ENCODE measurements at places on chromosomes 1 and 21. TPM values are rescaled to one million over a fixed set of nuclear protein-coding genes. Genes with fewer than 3 reads are reported as not detected.

DNA sequence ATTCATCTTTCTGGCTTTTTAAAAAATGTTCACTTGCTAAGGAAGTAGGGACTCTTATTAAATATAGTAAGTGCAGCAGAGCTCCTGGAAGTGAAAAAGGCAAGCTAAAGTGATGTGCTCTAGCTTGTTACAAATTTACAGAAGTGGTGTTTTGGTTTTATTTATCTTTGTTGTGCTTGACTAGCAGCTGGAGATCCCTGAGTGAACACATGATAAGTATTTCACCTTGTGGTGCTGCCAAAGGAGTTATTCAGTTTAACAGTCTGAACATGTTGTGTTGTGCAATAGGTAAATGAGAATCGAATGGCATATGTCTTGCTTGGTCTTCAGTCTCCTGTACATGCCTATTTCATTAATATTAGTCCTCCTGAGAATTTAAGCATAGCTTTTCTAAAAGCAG, 315.7 kb downstream of the TPR start:
- DNase-seq = no peak

- DNase-seq = no peak
Observed at GRCh38 chr1:77975907-77976306, 3.0 kb downstream of the FUBP1 start.

- DNase-seq = no peak
Observed at GRCh38 chr1:242432491-242433095, 91.9 kb downstream of the PLD5 start.

- peak; percentile 61 for DNase-seq
Observed at GRCh38 chr21:14773777-14774345, 227.7 kb upstream of the SAMSN1 start.

DNA sequence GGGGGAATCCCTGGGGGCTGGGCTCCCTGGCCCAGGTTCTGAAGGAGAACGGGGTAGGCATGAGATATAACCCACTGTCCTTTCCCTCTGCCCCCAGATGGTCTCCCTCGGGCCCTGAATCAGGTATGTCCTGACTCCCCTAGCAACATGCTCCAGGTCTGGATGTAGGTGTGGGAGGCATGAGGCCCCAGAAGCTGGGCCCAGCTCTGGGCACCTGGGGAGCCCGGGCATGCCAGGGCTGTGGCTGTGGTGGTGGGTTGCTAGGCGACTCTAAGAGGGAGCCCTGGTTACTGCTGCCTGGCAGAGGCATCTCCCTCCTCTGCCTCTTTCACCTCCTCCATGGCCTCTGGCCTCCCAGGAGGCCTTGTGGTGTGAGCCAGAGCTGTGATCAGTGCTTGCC, 16.2 kb downstream of the FOXO6 start:
- no peak for DNase-seq

DNA sequence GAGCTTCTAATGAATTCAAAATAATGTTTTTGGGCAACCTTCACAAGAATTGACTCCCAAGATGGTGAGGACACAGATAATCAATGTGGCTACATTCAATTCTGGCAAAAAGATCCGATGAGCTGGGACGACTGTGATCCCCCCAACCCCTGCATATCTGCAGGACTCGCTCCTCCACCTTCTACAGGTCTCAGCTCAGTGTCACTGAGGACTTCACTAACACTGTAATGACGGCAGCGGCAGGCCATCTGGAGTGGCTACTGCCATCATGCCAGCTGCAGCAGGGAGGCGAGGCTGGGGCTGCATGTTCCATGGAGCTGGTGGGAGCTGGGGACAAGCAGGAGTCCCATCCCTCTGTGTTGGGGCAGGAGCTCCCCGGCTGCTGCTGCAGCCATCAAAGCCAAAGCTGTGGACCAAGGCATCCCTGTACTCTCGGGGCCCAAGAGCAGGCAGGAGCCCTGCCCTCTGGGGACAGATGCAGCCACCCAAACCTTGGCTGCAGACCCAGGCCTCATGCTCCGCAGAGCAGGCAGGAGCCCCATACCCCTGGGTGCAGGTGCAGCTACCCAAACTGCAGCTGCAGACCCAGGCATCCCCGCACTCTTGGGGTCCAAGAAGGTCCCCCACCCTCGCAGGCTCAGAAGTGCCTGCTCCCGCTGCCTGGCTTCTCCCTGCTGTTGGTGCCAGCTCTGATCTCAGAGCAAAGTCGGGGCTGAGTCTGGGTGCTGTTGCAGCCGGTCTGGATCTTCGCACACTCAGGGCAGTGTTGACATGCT, 12.2 kb upstream of the DHRS3 start:
- DNase-seq = no peak

DNA sequence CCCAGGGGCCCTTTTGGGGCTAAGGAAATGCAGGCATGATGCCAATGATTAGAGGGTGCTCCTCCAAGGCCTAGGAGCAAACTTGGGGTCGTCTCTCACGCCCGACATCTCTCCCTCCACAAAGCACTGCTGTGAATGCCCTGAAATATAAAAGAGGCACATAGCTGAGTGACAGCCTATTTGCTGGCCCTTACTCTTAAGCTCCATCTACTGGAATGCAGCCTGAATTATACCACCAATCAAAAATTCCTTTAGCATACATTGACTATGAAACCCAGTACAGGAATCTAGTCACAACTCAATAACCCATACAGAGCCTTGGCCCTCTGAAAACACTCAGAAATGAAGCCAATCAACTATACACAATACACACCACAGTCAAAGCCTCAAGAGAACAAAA, 105.5 kb downstream of the LRIG2 start:
- DNase-seq = no peak

GRCh38 chr1:117611894-117612483, 6.1 kb downstream of the TENT5C start:
- DNase-seq = no peak

GRCh38 chr1:26575348-26575747, 45.8 kb downstream of the RPS6KA1 start:
- DNase-seq = no peak

GRCh38 chr1:22815421-22816066, 104.9 kb downstream of the EPHB2 start:
- DNase-seq = no peak

- no peak for DNase-seq
Observed at GRCh38 chr1:234400773-234401172, 27.5 kb downstream of the COA6 start.

- no peak for DNase-seq
Observed at GRCh38 chr1:29121936-29122681, 1.6 kb downstream of the TMEM200B start.

DNA sequence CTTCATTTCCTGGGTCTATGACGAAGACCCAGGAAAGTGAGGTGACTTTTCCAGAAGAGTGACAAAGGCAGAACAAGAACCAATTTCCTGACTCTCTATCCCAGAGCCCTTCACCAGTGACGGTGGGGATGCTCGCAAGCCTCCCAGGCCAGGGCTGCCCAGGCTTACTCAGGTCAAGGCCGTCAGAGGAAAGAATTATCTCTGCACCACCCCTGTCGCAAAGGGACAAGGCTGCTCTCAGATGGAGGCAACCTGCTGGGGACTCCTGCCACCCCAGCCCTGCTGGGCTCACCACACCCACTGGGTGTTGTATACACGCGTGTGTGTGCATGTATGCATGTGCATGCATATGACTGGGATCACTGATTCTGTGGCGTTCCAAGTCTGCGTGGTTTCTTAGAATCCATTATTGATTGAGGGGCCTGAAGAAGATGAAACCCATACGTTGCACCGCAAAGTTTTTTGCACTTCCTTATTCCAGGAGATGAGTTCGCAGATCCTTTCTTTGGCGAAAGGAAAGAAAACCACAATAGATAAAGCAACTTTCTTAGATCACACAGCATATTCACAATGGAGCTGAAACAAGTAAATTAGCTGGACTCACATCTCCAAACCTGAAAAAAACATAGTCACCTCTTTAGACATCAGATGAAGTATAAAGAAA, 255.8 kb downstream of the RHOU start:
- DNase-seq = no peak

- DNase-seq = no peak
Observed at GRCh38 chr1:192530254-192530653, 45.3 kb upstream of the RGS1 start.

DNA sequence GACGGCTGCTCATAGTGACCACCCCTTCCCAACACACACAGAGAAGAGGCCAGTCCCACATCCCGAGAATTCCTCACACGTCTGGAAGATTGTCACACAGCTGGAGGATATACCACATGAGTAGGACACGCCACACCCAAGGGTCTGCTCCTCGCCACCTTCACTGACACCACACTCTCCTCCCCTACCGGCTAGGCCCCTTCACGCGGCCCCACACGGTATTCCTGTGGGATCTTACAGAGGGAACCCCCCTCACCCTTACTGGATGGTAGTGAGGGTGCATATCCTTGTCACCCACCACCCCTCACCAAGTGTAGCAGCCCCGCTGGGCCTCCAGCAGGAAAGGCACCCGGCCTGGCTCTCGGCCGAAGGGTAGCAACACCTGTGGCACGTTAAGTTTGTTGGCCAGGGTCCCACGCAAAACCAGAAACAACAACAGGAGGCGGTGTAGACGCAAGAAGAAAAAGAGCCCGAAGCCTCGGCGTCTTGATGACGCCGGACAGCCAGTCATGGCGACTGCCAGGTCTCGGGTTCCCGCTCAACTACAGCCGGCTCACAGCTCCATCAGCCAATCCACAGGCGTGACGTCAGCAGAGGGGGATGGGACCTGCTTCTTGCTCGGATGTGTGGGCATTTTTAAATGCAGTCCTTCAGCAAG, at the start of gene NUP210L:
Gene NUP210L (minus strand): TSS at position 540 of the 658 bp plus-strand sequence.
- peak; percentile 89 for DNase-seq

- peak; percentile 67 for DNase-seq
Observed at GRCh38 chr1:201142011-201142848, 12.0 kb downstream of the TMEM9 start.

GRCh38 chr1:228107636-228108035, 1.5 kb downstream of the MRPL55 start:
- no peak for DNase-seq

- DNase-seq = no peak
Observed at GRCh38 chr21:35275776-35276175, 226.7 kb upstream of the RUNX1 start.

GRCh38 chr21:36035381-36035791, 24.9 kb downstream of the SETD4 start:
- DNase-seq = no peak

DNA sequence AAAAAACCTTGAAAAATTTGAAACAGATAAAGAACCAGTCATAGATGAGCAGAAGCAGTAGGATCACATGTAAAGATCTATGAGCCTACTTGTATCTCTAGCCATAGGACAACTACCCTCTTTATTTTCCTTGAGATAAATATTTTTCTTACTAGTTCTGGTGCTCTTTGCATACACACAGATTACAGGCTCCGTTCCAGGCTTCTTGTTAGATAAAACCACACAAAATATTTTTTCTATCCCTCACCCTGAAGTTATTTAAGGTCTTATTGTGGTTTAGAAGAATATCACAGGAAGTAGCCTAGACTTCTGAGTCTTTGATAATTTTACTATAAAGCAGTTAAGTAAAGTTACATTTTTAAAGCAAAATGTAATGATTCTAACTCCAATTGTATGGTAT, 512.2 kb downstream of the NEGR1 start:
- no peak for DNase-seq

- no peak for DNase-seq
Observed at GRCh38 chr1:101167891-101168290, 68.9 kb upstream of the S1PR1 start.

DNA sequence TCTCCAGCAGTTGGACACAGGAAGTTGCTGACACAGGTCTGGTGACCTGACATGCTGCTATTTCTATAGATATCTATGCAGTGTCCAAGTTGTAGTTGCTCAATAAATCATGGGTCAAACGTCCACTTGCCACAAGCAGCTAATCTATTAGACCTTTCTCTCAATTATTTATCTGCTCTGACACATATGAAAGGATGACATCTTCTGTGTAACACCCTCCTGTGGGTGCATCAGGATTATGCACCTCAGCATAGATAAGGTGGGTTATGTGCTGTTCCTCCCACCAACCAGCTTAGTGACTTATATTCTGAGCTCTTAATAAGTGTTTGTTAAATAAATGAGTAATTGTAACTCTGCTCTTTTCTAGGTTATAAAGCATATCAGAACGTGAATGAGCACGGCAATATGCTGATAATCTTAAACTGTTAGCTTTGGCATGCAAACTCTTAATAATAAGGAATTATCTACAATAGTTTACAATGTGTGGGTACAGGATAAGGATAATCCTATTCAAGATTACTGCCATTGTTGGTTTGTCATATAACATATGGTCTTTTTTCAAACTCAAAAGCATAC, 90.7 kb upstream of the GCLM start:
- DNase-seq = no peak

Gene CCDC185
- not detected for total RNA-seq

Gene PLCH2
- total RNA-seq = not detected

Gene IL20
- total RNA-seq = 0.20 TPM

Gene LY9
- 0.20 TPM for total RNA-seq

Gene OPRD1
- not detected for total RNA-seq

Gene SPAG17
- total RNA-seq = not detected

Gene DHRS3
- total RNA-seq = 50.4 TPM

Gene SPRR4
- not detected for total RNA-seq

Gene KRTAP10-7
- not detected for total RNA-seq

Measured in right atrium auricular region (tissue), 2 donors.